ENCODE measurements at places on chromosomes 1 and 21.

GRCh38 chr1:160371756-160372155 is 4.9 kb downstream of the NHLH1 start:
- DNase-seq: no peak

GRCh38 chr1:185353124-185353523 is 36.1 kb upstream of the IVNS1ABP start:
- no peak for DNase-seq

GRCh38 chr1:173093691-173094445 is 43.1 kb upstream of the TNFSF18 start:
- peak; percentile 29 for DNase-seq

DNA sequence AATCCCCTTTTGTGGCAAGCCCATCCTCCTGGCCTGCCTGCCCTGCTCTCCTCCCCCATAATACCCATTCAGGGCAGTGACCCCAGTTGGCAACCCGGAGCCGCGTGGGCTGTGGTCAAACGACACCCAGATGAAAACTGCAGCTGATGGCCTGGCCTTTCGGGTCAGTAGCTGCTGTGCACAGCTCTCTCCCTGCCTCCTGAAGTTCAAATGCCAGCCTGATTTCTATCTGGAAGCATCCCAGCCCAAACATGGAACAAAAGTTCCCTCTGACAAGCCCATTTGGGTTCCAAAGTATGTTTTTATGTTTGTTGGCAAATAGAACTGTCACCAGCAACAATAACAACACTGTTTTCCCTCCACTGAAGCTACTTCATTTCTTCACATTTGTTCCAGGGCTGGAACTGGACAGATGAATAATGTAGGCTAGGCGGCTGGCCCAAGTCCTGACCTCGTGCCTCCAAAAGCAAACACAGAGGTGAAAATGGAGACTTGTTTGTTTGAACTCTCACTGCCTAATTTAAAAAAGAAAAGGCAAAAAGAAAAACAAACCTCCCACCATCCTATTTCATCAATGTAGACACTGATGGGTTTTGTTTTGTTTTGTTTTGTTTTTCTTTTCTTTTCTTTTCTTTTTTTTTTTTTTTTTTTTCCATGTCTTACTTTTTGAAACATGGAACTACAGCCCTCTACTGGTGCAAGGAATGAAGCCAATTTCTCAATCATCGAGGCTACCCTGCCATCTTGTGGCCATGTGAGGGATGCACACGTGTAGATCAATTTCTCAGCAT is 179.0 kb downstream of the ADSS2 start:
- peak; percentile 85 for DNase-seq

DNA sequence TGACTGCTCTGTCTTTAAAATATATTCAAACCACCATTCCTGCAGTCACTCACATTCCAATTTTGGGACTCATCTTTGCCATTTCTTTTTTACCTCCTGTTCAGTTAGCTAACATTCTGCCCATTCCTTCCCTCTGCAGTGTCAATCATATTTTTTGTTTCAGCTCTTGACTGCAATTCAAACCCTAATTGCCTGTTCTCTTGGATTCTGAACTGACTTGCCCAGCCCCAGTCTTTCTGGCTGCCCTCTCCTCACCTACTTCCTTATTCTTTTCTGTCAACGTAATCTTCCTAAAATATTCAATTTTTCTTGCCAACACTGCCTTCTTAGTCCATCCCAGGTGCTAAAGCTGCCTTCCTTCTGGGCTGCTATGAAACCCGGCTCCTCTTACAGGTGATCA is 6.1 kb downstream of the PRDM2 start:
- peak; percentile 25 for DNase-seq
